GM04504 (cell line): ENCODE measurements at places on chromosomes 16 and 17.

- DNase-seq = peak; percentile 19
Measured at GRCh38 chr16:8660841-8661301, 13.5 kb upstream of the ABAT start.

DNA sequence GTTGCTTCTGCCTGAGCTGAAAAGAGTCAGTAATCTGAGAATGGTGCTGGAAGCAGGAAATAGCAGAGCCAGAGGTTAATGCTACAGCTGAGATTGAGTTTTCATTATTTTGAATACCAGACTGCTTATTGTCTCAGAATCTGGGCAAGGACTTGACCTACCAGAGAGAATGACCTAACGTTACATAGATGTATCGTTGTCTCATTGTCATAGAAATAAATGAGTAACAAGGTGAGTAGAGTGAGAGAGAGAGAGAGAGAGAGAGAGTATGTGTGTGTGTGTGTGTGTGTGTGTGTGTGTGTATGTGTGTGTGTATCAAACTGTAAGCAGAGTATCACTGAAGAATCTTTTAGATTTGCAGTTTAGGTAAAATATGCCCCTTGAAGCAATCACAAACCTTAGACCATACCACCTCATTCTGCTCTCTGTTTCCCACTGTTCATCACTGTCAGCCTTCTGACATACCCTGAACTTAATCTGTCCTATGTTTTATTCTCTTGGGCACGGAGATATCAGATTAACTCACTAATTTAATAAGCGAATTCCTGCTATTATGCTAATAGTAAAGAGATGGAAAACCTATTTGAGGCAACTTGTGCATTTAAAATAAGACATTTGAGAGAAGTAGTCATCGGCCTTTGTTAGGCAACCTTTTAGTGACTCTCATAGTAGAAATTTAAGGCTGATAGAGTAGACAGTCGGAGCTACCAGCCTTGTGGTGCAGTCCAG lies 87.8 kb downstream of the CYB561 start:
- peak; percentile 86 for DNase-seq

GRCh38 chr17:77929871-77930436 lies 28.5 kb upstream of the TNRC6C start:
- DNase-seq = no peak

DNA sequence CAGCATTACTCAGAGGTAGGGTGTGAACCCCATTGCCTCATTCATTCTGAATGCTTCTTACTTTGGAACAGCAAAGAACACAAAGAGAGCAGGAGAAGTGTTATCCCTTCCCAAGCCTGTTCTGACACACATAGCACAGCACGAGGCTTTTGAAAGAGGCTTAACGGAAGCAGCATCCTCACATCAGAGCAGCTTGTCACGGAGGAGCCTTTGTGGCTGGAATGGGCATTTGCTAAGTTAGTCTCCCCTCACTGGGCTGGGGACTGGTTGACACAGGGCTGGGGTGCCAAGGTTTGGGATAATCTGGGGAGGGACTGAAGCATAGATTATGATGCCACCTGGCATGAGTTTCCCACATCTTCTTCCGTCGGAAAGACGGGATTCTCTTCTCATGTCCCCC lies 167.5 kb upstream of the DNAH9 start:
- no peak for DNase-seq

- DNase-seq = peak; percentile 23
Measured at GRCh38 chr17:60036796-60037677, 41.7 kb downstream of the HEATR6 start.

DNA sequence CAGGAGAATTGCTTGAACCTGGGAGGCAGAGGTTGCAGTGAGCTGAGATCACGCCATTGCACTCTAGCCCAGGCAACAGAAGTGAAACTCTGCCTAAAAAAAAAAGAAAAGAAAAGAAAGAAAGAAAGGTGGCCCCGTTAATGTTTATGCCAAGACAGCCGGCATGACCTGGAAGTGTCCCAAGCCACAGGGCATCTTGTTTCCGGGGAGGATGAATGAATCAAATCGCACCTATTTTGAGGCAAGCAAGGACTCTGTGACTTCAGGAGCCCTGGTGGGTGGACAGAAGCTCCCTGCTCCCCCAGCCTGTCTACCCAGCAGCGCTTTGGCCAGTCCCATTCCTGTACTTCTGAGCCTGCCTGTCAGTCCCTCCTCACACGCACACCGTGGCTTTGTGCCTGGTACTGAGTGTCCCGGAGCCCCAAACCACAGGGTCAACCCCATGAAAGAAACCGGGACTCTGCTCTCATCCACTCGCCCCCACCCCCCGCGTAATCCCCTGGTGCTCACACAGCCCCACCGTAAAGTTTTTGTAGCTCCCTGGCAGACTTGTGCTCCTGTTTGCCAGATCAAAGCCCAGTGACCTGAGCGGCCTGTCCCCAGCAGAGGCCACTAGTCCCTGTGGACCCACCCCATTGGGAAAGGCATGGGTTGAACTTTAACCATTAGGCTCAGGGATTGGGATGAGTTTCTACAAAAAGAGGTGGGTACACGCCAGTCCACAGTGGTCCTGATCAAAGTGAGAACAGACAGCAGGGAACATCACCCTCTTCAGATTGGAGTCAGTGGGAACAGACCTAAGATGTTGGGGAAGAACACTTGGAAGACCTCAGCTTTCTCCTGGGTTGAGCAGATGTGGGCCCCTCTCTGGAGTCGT lies 19.3 kb downstream of the CD2BP2 start:
- DNase-seq = no peak

GRCh38 chr16:2950773-2951172 lies 13.3 kb upstream of the KREMEN2 start:
- no peak for DNase-seq

GRCh38 chr17:64340557-64340956 lies 50.1 kb downstream of the PECAM1 start:
- no peak for DNase-seq

DNA sequence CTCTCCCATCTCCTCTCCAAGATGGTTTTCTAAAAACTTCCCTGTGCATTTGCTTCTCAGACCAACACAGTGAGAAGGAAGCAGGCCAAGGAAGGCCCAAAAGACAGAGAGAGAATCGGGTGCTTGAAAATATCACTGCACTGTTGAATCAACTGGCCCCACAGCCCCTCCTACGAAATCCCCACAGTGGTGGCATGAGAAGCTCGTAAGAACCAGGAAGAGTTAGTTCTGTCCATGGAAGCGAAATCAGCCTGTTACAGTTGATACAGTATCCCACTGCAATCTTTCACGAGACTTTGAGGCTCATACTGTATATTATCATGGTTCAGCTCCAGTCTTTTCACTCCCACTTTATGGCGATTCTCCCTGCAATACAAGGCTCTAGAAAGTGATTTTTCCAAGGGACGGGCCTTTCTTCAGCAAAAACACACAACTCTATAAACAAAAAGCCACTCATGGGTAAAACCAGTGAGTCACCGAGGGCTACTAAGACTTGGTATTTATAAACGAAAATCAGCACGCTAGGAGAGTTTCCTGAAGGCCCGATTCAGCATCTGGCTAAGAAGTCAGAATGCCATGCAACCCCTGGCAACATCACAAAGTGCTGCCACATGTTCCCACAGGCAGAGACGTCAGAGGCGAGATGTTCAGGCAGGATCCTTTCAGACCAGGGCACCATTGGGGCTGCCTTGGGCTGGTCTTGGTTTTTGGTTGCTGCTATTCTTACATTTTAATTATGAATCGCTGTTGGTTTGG lies 185.7 kb downstream of the IRX5 start:
- peak; percentile 90 for DNase-seq

- DNase-seq = no peak
Measured at GRCh38 chr16:84054271-84054670, 11.7 kb upstream of the SLC38A8 start.

- DNase-seq = no peak
Measured at GRCh38 chr17:77803726-77804125, 154.8 kb upstream of the TNRC6C start.

- DNase-seq = no peak
Measured at GRCh38 chr16:71473891-71474290, 11.8 kb upstream of the ZNF23 start.

GRCh38 chr17:82648742-82649331 lies 593 bp upstream of the WDR45B start:
- no peak for DNase-seq

DNA sequence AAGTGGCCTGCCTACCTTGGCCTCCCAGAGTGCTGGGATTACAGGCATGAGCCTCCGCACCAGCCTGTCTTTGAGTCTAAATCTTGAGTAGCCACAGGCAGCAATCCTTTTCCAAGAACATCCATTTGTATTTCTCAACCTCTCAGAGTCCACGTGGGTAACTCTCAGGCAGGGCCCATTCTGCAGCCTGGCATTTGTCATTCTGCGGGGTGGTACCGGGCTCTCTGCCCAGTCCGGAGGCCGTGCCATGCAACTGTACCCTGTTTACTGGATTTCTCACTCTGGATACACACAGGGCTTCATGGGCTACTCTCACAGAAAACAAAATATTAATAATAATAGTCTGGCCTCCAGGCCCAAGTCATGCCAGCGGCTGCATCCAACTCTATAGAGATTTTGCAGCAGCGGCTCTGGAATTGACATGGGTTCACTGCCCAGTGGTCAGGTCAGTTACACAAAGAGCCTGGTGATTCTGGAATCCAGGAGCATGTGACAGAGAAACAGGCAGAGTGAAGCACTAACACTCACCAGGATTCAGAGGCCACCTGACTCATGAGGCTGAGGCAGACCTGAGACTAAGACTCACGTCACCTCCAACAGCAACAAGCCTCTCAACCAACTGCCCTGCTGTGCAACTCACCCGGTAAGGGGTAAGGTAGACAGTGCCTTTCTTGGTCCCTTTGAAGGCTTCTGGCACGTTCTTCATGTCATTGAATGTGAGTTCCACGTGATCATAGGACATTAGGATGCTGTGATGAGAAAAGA lies 4.0 kb downstream of the WBP2 start:
- DNase-seq = no peak

GRCh38 chr17:633641-634101 lies 81.0 kb downstream of the VPS53 start:
- DNase-seq = no peak

DNA sequence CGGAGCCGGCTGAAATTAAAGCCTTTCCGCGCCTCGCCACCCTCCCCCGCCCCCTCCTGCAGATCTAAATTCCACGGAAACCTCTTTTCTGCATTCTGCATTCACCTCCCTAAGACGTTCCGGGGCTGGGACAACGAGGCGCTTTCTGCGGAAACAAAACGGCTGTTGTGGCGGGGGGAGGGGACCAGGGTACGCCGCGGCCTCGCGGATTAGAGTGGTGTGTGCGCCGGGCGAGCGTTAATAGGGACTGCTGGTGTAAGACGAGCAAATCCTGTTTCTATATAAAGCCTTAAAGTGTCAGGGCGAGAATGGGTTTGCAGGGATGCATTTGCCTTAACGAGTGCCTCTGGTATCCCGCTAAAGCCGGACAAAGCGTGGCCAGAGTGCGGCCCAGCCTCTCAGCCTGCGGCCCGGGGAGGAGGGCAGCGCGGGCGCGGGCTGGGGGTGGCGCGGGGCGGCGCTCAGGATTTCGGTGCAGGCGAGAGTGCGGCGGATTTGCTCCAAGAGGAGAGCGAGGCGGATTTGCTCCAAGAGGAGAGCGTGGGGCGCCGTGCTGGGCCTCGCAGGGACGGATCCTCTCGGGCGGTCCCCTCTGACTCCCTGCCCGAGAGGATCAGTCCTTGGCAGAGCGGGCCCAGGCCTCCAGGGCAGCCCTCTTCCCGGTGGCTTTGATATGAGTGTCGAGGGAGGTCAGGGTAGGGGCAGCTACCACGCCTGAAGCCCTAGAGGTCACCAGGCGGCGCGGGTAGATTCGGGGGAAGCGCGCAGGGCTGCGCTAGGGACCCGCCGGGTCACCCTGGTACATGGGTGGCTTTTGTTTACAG lies 5.1 kb downstream of the BAHCC1 start:
- DNase-seq = no peak

- DNase-seq = no peak
Measured at GRCh38 chr17:15893658-15894024, 51.3 kb upstream of the ADORA2B start.

DNA sequence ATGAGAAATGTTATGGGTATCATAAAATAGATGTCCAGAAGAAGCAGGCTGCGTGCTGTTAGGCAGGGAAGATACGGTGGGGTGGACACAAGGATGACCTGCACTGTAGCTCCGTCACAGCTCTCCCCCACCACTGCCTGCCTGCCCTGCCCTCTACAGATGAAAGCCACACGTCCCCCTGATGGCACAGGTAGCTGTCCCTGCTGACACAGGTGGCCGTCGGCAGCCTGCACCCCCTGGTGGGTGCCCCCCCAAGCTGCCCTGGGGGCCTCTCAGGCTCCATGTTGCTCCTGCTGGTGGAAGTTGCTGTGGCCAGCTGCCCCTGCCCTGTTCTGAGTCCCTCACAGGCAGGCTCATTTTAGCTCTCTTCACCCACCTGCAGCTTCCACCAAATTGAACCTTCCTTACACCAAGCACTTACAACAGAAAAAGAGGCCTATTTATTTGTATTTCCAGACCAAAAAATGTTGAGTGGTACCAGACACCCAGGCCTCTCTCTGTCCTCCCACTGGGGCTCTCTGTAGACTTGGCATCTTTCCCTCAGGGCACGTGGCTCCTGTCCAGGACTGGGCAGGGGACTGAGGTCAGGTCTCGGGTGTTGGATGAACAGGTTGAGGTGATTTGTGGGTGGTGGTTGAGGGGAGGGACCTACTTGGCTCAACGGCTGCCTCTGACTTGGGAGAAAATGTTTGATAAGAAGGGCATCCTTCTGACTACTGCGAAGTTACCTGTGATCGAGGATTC lies 50.1 kb upstream of the CACNG5 start:
- no peak for DNase-seq

DNA sequence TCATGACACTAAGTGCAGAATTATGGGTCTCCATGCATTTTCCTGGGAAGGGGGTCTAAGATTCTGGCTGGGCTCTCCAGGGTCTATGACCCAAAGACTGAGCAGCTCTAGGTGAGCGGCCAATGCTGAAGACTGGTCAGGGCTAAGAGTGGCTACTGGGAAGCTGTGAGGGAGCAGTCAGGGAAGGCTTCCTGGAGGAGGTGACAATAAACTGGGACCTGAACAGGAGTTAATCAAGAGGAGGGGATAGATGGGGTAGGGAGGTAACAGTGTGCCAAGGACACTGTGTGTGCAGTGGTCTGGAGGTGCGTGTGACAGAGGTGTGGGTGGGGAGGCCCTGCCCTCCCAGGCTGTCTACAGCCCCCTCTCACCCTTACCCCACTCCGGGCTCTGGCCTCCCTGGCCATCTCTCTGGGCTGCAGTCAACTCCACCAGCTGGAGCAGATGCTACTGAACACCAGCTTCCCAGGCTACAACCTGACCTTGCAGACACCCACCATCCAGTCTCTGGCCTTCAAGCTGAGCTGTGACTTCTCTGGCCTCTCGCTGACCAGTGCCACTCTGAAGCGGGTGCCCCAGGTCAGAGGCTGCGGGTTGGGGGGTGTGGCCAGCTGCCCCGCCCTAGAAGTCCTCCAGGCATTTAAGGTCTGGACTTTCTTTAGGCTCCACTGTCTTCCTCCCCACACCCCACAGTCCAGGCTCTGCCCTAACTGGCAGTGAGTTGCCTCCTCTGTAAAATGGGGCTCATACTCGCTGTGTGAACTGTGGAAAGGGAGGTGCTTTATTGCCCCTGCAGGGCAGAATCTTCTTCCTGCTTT lies 20.4 kb downstream of the ADGRG5 start:
- no peak for DNase-seq
